ENCODE measurements at places on chromosomes 5 and 9.

GRCh38 chr9:6777213-6777902 lies 19.6 kb downstream of the KDM4C start:
- DNase-seq = peak; percentile 48

- peak; percentile 69 for DNase-seq
These were observed 101.6 kb upstream of the CPEB4 start for GRCh38 chr5:173786286-173787187.

- peak; percentile 23 for DNase-seq
These were observed 503.4 kb downstream of the PDE4D start for GRCh38 chr5:59390074-59390659.

GRCh38 chr5:14138608-14139540 lies 4.3 kb upstream of the TRIO start:
- DNase-seq = no peak

GRCh38 chr9:133815781-133816180 lies 77.6 kb upstream of the SARDH start:
- DNase-seq = no peak

DNA sequence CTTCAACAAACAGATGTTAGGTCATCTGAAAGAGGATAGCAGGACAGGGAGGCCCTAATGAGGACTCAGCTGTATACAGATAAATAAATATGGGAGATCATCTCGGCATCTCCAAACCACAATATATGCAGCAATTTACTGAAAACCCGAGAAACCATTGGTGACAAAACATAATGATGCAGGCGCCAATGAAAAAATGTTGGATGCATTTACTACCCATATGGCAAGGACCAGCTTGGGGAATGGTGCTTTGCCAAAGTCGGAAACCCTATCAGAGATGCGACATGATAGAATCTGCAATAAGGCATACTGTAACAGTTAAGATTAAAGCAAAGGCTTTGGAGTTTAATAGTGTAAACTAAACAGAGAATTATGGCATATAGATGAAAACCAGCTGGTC lies 92.0 kb downstream of the SNCAIP start:
- DNase-seq = no peak

GRCh38 chr5:110338341-110339083 lies 388.0 kb downstream of the TMEM232 start:
- no peak for DNase-seq

DNA sequence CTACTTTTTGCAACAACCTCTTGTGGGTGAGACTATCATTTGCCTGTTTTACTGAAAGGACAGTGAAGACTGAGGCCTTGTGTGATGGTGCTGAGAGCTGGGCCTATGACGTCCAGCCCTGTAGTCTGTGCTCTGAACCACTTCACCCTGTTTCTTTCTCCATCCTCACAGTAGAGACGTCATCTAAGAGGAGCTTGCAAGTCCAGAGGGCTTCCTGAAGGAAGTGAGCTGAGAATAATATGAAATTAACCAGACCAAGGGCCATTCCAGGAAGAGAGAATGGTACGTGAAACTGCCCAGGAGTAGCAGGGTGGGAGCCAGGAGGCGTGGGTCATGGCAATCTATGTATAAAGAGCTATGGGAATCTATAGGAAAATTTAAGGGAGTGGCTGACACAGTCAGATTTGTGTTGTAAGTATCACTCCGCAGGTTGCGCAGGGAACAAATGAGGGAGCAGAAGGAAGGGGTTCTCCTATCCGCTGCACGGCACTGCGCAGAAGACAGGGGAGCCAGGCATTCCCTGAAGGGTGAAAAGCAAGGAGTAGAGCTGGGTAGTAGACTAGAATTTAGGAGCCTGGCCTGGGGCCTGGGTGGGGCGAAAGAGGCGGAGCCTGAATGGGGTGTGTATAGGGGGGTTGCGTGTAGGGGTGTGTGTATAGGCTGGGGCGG lies 596 bp upstream of the FGFR4 start:
- DNase-seq = no peak

GRCh38 chr9:124008303-124008693 lies 3.3 kb upstream of the LHX2 start:
- DNase-seq = peak; percentile 28

DNA sequence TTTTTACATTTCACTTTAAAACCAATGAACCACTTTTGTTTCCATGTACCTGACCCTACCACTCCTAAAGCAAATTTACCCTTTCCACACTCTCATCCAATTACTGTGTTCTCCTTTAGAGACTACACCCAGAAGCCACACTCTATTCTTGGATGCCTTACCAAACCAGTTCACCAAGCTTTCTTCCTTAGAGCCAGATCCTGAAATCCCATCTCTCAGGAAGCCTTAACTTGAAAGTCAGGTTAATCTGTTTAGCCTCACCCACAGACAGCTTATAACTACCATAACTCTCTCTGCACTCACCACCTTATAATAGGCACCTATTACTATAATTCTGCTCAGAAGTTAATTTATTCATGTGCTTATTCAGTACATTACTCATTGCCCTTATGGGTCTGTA lies 4.3 kb downstream of the CSNK1A1 start:
- no peak for DNase-seq

GRCh38 chr9:86734771-86735170 lies 212.5 kb downstream of the GAS1 start:
- DNase-seq = no peak

DNA sequence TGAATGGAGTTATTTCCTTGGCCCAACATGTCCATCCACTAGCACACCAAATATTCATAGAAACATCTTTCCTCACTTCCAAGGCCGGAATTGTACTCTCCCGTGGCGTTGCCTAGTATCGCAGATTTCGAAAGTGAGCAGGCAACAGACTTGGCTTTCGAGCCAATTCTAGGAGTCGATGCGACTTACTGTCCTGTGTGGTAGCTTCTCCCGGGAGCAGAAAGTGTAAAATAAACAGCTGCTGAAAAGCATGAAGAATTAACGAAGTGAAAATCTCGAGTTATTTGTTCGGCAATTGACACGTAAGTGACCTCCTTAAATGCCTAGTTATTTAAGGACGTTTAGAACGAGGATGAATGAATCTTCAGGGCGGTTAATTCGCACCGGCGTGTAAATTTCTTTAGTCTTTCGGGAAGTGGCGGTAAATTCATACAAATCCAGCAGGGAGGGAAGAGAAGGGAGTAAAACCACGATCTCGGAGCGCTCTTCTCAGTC lies 449 bp upstream of the PCSK5 start:
- no peak for DNase-seq

DNA sequence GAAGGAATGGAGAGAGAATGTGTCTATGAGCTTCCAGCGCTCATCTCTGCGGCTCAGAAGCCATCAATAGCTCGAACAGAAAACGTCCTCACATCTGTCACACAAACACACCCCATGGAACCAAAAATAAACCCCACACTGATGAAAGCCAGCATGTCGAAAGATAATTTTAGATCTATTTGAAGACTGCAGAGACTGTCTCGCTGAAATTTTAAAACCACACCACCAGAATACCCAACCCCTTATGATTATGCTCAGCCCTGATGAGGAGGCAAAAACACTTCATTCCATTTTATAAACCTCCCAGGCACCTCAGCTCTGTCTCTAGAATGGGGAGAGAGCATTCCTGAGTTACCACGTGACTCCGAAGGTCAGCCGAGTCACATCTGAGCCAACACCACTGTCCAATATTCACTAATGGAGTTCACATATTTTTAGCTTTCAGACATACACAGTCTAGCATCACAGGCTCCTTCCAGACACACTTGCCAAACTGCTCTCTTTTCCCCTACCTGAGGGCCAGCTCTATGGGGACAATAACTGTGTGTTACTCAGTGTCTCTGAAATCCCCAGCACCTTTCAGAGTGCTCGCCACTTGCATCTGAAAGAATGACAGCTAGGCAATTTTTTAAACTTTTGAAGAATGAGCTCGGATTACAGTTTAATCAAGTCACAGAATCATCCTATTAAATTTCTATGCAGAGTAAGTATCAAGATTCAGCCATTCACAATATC lies 63.2 kb downstream of the SERINC5 start:
- DNase-seq = no peak

- no peak for DNase-seq
These were observed 4.3 kb upstream of the PITX1 start for GRCh38 chr5:135038205-135038812.

DNA sequence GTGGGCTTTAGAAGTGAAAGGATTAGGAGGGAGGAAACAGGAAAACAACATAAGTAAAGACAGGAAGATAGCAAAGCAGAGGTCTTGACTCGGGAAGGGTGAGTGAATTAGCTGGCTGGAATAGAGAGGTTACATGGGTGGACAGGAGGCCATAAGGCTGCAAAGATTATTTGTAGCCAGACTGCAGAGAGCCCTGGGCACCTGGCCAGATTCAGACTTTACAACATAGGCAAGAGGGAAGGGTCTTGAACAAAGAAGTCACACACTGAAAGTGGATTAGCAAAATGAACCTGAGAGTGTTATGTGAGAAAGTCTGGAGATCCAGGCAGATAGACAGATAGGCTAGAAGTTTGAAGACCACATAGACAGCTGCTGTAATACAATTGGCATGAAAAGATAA lies 29.7 kb upstream of the CER1 start:
- no peak for DNase-seq

GRCh38 chr5:92402045-92402444 lies 1018.9 kb upstream of the ARRDC3 start:
- no peak for DNase-seq

DNA sequence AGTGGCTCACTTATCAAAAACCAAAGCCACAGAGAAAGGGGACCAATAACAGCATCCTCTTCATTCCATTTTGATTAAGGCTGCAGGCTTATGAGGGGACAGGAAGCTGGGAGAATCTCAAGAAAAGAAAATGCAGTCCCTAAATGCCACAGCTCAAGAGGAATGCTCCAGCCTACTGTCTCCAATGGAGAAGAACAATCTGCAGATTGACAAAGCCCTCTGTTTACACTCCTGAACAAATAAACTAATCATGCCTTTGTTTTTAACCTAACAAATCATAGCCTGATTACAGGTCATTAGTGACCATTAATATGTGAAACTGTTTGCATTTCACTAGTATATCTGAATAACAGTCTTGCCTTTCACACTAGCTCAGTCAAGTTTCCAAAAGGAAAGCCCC lies 26.5 kb downstream of the PPP2R2B start:
- no peak for DNase-seq

DNA sequence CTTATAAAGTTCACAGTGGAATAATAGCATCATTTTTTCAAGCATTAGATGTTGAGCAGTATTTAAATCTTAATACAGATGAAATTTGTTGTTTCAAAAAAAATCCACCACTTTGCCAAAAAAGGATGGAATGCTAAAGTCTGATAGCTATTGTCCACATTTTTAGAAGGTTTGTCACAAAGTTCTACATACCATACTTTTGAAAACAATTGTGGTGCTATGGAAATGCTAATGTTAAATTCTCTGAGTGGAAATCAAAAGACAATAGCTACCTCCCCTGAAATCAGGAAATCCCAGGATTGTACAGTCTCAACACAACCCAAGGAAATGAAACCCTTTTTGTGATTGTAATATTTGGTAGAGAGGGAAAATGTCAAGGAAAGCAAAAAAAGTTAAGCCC lies 19.3 kb upstream of the GRAMD2B start:
- DNase-seq = no peak

DNA sequence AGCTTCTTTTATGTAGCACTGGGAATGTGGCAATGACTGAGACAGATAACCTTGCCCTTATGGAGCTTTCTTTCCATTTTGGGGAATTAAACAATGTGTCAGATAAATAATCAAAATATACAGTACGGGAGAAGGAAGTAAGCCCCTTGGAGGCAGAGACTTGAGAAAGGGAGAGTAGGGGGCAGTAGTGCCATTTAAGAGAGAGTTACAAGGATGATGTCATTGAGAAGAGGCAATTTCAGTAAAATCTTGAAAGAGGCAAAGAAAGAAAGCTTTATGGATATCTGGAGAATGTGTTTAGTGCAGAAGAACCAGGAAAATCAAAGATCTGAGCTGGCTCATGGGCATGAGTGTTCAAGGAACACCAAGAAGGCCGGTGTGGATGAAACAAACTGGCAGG lies 77.3 kb downstream of the KCTD16 start:
- DNase-seq = no peak

GRCh38 chr9:23821375-23822181 lies 4.5 kb downstream of the ELAVL2 start:
- no peak for DNase-seq

GRCh38 chr9:98943682-98944056 lies at the start of gene COL15A1:
Gene COL15A1, plus strand, starts transcription at chr9:98943907. Its CDS starts 155 bp downstream, at chr9:98944062.
- DNase-seq = no peak

DNA sequence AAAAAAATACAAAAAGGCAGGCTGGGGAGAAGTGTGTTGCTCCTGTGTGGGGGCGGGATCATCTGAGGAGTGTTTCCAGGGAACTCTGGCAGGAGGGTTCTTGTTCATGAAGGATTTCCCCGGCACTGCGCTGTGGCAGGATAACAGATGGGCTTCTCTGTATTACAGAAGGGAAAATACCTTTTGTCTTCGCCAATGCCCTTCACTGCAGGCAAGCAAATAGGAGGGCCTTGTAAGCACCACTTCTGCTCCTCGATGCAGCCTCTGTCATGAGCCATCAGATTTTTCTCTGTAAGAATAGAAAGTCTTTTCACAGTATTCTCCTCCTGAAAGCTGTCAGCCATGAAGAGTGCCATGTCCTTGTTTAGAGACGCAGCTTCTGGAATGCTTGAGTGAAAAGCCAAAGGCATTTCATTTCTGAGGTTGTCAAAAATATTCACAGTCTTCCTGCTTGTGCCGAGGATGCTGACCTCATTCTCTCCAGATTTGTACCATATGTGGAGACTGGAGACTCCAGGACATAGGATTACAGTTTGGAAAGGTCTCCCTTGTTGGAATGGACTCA lies 294.0 kb downstream of the YTHDC2 start:
- DNase-seq = no peak

GRCh38 chr9:132487351-132487791 lies 77.4 kb downstream of the CFAP77 start:
- no peak for DNase-seq

DNA sequence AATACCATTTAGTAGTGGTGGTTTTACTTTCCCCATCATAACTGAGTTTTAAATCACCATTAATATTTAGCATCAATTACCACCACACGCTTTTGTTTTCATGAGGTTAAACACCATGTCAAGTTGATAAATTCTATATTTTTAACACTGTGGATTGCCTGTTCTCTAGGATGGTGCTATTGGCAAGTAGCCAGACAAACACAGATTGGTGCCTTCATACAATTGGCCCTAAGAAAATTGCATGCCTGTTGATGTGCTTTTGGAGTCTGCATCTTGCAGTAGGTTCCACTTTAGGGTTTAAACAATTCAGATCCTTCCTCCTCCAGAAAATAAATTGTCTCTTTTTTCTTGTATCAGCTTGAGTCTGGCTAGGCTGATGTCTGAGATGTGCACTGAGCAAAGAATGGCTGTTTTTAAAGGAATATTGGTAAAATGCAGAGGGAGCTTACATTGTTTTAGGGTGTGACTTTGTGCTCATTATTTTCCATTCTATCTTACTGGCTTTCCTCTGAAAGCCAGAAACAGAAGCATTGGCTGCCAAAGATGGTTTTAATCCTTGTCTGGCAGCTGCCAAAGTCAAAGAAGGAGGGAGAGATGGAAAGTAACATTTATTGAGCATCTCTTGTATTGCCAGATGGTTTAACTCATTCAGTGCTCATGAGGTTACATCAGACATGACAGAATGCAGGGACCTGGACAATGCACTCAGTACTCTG lies 19.6 kb upstream of the MAN2A1 start:
- DNase-seq = no peak

- DNase-seq = no peak
These were observed 122.1 kb upstream of the SMIM23 start for GRCh38 chr5:171663311-171664085.

- DNase-seq = no peak
These were observed 136.6 kb upstream of the TNC start for GRCh38 chr9:115254287-115255180.
